Kidney (tissue), 22 donors: ENCODE measurements at places on chromosomes 12 and 14. TPM values are rescaled to one million over a fixed set of nuclear protein-coding genes. Genes with fewer than 3 reads are reported as not detected.

DNA sequence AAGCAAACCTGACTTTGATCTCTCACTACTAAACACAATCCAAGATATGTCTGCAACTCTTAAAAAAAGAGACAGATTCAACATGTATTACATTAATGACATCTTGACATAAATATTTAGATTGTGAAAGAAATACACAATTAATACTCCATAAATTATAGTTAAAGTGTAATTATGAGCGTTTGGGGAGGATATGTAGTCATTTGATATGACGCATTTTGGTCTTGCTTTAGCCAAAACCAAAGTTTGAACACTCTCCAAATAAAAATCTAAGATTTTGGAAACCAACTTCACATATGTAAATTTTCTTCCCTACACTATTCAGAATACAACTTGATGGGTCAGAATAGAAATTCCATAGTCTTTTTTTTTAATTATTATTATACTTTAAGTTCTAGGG lies 1257.6 kb downstream of the SLC16A7 start:
- no peak for DNase-seq

Gene TEX22
- total RNA-seq, result 3.3 TPM

GRCh38 chr12:29552324-29552927 lies 54.9 kb upstream of the OVCH1 start:
- peak; percentile 71 for DNase-seq

GRCh38 chr14:102518063-102518648 lies 8.6 kb upstream of the ANKRD9 start:
- DNase-seq, result no peak

GRCh38 chr12:19288603-19289244 lies 150.6 kb upstream of the AEBP2 start:
- DNase-seq, result no peak

DNA sequence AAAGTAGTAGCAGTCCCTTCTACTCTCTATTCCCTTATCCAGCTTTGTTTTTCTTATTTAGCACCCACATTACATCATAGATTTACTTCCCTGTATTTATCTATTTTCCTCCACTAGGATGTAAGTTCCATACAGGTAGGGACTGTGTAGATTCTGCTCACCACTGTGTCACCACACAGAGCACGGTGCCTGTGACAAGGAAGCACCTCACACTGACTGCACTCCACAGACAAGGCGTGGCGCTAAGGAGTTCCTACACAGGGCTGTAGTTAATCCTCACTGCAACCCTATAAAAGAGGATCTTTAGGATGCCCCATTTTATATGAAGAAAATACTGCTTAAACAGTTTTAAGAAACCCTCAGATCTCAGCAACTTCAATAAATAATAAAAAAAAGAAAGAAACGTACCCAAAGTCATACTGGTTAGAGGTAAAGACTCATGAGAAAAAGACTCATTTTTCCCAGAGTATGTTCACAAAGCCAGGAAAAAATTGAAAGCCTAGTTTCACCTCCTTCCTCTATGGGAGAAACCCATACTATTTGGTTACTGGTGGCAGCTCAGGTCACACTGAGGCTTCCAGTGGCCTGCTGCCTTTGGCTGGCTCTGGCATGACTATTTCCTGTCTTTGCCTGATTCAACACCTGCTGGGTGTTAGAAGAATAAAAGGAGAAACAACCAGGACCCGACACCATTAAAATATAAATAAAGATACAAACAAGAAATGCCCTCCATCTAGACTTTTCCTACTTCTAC lies 36.9 kb downstream of the RAD9B start:
- no peak for DNase-seq

- no peak for DNase-seq
Measured at GRCh38 chr12:105167346-105167745, 59.8 kb downstream of the WASHC4 start.

GRCh38 chr12:47868552-47869031 lies 36.2 kb downstream of the VDR start:
- no peak for DNase-seq

Gene AKAP5
- total RNA-seq, result 5.1 TPM

Gene FGD6
- 19.8 TPM for total RNA-seq

GRCh38 chr12:58513852-58514251 lies 406.5 kb downstream of the LRIG3 start:
- DNase-seq, result no peak

DNA sequence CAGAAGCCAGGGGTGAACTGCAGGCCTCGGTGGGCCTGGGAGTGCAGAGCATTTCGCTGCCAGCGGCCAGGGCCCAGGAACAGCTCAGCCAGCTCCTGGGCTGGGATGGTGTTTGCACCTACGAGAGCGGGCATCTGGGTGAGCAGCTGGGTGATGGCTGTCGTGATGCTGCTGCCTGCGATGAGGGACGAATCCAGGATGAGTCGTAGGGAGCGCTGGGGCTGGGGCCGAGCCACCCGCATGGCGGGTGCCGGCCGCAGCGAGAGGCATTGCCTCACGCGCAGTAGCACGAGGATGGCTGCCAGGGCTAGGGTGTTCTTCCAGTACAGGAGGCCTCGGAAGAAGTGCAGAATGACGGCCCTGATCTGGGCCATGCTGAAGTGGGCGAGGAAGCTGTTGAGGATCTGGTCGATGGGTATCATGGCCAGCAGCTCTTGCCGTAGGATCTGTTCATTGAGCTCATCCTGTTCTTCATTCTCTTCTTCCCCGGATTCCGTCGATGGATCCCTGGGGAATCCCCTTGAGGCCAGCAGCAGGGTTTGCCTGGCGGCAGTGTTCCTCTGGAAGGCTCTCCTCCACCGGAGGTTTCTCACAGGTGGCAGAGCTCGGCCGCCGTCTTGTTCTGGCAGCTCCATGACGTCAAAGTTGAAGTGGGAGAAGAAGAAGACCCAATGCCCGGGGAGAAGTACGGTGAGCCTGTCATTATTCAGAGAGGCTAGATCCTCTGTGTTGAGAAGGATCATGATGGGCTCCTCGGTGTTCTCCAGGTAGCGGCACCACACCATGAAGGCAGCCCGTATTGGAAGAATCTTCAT lies 22.1 kb downstream of the RTL1 start:
- no peak for DNase-seq

GRCh38 chr12:124457287-124458219 lies 109.9 kb downstream of the NCOR2 start:
- peak; percentile 90 for DNase-seq

Gene CCDC196
- not detected for total RNA-seq

DNA sequence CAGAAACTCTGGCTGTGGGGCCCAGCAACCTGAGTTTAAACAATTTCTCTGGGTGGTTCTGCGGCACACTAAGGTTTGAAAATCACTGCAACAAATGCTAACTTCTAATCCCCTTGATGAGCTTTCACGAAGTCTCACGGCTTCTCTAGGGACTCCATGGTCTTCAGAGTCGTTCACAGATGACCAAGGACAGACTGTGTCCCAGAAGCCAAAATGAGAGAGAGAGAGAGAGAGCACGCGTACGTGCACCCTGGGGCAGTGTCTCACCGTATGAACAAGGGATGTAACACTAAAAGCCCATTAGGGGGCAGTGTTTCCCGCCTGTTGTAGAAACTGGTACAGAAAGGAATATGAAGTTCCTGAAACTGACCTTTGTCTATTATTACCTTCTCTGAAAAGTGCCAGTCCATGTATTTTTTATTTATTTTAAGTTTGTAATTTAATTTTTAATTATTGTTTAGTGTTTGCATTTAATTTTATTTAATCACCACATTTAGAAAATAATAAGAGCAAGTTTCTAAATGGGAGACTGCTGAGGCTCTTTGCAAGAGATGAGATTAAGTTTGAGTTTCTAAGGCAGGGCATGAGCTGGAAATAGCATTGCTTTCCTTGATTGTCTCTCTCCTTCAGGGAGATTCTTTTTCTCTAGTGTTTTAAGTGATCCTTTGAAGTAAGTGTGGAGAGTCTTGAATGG lies 3.4 kb downstream of the APOLD1 start:
- DNase-seq, result peak; percentile 62

Gene DERA
- total RNA-seq, result 40.2 TPM

GRCh38 chr12:6062757-6063735 lies 61.4 kb downstream of the VWF start:
- DNase-seq, result peak; percentile 84

DNA sequence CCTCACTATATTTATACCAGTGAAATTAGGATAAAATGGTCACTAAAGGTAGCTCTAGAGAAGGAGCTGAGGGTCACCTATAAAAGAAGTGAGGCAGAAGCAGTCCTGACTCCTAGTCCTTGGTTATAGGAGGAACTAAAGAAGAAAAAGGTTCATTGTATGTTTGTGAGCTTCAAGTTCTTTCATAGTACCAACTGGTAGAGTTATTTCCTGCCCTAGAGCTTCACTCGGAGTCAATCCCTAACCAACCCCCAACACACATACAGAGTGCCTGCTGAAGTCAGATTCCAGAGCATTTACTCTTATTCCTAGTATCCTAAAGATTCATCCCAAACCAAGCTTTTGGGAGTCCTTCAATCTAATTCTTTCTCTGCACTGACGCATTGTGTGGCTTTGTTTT lies 29.3 kb upstream of the FRMD6 start:
- DNase-seq, result no peak

Gene TRMT5
- total RNA-seq, result 17.5 TPM

DNA sequence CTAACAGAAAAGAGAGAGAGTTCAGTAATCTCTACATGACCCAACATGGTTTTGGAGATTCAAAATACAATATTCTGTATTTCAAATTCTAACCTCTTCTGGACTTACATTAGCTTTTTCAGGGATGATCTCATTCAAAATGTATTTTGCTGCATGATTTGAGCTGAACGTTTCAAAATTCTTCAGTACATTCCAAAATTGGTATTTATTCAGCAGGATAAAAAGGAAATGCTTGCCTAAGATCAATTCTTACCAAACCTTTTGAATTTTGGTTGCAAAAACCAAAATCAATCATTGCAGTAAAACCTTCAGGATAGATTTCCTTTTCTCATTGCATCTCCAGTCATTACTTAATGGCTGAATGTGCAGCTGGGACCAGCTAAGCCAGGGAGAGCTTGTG lies 1761.3 kb upstream of the SEL1L start:
- DNase-seq, result no peak

DNA sequence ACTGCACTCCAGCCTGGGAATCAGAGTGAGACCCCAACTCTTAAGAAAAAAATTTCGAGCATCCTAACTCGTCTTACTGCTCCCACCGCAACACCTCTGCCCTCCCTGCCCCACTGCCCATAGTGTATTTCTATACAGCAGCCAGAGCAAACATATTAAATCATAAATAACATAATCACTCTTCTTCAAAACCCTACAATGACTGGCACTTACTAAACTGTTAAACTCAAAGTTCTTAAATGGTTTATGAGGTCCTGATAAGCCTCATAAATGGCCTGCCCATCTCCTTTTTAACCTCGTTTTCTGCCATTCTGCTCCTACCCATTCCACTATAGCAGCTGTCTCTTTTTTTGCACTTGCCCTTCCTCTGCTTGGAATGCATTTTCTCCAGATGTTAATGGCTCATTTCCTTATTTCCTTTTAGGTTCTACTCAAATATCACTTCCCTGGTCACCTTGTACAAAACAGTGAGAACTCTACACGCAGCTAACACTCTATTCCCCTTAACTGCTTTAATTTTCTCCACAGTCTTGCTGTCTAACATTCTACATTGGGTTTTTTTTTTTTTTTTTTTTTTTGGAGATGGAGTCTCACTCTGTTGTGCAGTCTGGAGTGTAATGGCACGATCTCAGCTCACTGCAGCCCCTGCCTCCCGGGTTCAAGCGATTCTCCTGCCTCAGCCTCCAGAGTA lies 45.2 kb downstream of the CDK17 start:
- no peak for DNase-seq

DNA sequence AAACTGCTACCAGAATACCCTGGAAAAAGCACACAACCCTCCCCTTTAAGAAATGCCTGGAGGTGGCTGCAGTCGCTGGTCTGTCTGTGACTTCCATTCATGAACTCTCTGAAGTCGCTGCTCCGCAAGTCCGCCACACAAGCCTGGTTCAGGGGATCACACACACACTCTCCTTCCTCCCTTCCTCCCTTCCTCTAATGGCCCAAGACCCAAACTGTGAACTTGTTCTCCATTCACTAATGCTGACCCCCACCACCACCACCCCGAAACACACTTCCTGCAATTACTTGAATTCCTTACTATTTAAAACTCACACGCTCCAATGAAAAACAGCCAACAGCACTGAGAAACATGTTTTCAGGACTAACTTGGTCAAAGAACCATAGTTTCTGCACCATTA lies 1.0 kb upstream of the LMO3 start:
- DNase-seq, result peak; percentile 51

Gene ACIN1
- total RNA-seq, result 150 TPM

DNA sequence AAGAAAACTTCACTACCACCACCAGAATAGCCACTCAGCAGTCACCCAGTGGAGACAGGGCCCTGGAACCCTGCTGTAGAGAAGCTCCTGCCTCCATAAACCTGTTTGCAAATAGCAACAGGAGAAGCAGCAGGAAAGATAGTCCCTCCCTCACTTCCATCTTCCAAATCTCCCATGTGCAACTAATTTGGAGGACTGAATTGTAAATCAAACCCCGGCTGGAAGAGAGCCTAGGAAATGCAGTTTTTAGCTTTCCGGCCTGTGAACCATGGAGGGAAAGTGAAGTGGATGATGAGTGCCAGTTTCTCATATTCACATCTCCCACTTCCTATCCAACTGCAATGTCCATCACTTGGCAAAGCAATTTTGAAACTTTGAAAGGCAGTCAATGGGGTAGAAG lies 167.2 kb upstream of the FRMD6 start:
- no peak for DNase-seq

Gene OTOGL
- 0.47 TPM for total RNA-seq
